ENCODE measurements at places on chromosomes 13 and 19.

DNA sequence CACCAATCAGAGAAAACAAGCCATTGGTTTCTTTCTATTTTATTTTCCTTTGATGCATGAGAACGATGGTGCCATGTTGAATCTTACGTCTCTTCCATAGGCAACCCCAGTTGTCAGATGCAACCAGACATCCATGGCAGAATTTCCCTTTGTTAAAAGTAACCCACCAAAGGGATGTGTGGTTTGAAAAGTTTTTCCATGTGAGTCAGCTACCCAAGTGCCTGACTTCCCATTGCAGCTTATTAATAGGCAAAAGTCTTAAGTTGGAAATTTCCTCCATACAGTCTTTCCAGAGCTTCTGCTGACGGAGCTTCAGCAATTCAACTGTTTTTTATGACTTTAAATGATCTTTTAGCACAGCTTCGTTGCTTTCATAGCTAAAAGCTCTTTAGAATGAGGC is 73.8 kb upstream of the FAM216B start:
- no peak for DNase-seq

GRCh38 chr19:35030257-35031071 is at the start of gene SCN1B:
Gene SCN1B (plus strand): TSS chr19:35030470. CDS start chr19:35030821, 351 bp downstream.
- DNase-seq: no peak

DNA sequence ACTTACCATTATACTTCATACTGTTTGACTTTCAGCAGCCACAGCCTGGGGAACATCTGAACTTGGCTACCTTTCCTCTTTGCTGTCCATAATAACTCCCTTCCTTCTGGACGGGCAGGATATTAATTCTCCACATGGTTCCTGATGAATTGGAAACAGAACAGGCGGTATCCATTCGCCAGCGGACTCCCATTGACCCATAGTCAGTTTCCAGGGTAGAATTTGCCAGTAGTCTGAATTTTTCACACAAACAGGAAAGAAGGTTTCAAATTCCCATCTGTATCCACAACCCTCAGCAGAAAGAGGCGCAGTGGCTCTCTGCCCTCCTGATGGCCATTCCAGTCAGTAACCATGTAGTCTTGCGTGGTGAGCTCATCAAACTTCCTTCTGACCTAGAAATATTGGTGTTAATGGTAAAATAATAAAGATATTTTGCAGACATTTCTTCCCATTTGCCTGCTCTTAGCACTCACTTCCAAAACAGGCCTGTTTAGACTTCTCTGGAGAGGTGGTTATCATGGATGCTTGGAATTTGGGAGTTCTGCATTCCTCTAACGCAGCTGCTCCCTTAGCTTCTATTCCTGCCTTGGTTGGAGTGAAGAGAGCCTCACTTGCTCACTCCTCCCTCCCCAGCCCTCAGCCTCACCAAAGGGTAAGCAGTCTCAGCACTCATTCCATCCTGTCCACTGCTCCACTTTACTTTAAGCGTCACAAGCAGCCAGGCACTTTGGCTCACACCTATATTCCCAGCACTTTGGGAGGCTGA is 75.0 kb upstream of the OXGR1 start:
- no peak for DNase-seq

DNA sequence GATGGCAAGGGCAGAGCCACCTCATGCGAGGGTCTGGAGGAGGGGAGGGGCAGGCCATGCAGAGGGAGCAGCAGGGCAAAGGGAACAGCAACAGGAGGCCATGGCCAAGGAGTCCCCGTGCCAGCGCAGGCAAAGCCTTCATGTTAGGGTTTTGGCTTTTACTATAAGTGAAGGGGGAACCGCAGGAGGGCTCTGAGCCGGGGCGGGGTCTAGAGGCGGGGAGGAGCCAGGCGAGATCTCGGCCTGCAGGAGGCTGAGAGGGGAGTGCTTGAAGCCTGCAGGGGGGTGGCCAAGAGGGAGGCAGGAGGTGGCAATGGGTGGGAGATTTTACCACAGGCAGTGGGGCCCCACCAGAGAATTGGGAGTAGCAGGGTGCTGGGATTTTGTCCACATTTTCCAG is 6.3 kb downstream of the ARHGAP33 start:
- DNase-seq: no peak

DNA sequence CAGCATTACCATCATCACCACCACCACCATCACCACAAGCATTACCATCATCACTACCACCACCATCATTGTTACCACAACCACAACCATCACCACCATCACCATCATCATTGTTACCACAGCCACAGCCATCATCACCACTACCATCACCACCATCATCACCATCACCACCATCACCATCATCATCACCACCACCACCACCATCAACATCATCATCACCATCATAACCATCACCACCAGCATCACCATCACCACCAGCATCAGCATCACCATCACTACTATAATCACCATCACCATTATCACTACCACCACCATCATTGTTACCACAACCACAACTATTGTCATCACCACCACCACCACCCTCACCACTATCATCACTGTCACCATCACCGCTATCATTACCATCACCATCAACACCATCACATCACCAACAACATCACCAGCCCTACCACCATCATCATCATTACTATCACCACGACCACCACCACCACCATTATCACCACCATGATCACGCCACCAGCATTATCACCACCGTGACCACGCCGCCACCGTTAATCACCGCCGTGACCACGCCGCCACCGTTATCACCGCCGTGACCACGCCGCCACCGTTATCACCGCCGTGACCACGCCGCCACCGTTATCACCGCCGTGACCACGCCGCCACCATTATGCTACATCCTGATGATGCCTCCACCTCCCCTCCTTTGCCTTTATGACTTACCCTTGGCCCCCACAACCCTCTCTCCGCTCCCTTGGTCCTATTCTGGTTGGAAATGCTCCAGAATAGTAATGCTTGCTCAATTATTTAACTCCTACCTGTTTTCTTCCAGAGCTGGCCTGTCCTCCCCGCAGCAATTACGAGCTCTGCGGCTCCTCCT is 10.0 kb upstream of the FXYD3 start:
- no peak for DNase-seq

GRCh38 chr19:42286349-42287016 is 15.4 kb upstream of the PRR19 start:
- no peak for DNase-seq

GRCh38 chr19:51203916-51204315 is 21.0 kb upstream of the CD33 start:
- DNase-seq: no peak

GRCh38 chr19:5089283-5089682 is 120.4 kb downstream of the KDM4B start:
- DNase-seq: no peak

GRCh38 chr13:34020388-34020787 is 202.4 kb downstream of the RFC3 start:
- no peak for DNase-seq

DNA sequence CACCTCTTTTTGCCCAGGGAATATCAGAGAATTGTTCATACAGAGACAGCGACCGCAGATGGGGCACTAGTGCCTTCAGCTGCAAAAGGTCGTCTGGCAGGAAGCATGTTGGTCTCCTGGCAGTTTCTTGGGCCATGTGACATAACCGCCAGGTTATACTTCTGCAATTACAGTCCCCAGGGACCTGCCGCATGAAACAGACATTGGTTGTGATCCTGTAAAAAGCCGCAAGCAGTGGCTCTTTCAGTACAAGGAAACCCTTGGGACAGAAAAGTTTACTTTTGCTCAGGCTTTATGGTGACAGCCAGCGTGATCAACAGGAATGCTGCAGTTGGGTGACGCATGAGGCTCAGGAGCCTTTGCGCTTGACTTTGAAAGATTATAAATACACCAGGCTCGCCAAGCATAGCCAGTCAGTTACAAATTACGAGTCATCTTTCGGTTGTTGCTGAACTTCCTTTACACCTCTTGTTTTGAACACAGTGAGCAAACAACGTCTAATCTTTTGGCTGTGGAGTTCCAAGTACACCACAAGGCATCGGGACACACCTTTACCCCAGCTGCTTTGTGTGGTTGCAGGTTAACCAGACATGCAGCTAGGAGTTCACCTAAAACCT is 50.5 kb upstream of the UBE2L5 start:
- no peak for DNase-seq

DNA sequence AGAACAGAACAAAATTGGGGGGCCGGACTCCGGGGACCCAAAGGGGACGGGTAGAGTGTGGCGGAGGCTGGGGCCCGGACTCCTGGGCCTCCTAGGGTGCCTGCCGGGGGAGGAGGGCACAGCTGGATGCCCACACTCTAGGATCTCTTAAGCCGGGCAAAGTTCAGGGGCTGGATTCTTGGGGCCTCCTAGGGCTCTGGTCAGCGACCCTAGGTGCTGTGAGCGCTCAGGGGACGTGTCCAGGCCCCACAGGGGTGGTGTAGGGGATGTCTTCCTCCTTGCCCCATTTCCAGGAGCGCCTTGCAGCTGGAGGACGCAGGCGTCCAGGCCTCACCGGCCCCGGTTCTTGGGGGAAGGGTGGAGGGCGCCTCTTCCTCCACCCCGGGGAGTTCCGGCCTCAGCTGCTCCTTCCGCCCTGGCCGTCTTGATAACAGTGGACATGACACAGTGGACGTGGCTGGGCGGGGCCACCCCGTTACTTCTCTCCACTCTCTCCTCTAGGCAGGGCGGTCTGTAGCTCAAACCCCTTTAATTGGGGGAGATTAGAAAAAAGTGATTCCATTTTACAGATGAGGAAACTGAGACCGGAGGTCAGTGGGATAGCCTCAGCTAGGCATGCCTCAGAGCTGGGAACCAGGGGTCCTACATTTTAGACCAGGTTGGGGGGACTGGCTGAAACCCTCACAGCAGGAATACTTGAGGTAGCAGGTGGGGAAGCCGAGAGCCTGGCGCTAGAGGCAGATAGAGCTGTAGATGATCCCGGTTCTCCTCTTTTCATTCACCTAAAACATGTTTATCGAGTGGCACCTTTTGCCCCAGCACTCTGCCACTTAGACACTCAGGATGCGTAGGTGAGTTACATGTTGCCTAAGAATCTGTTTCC is 705 bp downstream of the STXBP2 start:
- DNase-seq: no peak

DNA sequence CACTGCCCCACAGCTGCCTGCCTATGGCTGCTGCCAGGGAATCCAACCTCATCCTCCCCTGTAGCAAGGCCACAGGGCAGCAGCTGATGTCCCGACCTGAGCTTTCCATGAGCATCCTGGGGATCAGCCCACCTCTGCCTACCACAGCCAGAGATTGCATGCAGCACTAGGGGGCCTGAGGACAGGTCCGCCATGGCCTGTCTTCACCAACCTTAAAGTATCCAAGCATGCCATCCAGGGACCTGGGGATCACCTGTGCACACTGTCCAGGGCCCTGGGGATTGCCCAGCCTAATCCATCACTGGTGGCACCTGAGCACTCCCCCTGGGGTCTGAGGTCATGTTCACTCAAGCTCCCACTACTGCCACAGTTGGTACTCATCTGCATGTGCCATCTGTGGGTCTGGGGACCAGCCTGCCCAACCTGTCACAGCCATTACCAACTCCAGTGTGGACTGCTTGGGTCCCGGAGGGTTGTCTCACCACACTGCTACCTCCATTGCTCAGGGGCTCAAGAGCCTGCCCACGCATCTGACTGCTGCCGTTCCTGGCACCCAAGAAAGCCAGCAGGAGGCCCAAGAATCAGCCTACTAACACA is 53.0 kb downstream of the KCTD15 start:
- no peak for DNase-seq

DNA sequence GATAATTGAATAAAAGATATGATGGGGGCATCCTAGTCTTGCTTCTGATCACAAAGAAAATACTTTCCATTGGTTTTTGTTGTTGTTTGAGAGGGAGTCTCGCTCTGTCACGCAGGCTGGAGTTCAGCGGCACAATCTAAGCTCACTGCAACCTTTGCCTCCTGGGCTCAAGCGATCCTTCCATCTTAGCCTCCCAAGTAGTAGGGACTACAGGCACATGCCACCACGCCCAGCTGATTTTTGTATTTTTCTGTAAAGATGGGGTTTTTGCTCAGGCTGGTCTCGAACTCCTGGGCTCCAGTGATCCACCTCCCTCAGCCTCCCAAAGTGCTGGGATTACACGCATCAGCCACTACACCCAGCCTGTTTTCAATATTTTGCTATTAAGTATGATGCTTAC is 17.1 kb upstream of the PSMC4 start:
- no peak for DNase-seq

DNA sequence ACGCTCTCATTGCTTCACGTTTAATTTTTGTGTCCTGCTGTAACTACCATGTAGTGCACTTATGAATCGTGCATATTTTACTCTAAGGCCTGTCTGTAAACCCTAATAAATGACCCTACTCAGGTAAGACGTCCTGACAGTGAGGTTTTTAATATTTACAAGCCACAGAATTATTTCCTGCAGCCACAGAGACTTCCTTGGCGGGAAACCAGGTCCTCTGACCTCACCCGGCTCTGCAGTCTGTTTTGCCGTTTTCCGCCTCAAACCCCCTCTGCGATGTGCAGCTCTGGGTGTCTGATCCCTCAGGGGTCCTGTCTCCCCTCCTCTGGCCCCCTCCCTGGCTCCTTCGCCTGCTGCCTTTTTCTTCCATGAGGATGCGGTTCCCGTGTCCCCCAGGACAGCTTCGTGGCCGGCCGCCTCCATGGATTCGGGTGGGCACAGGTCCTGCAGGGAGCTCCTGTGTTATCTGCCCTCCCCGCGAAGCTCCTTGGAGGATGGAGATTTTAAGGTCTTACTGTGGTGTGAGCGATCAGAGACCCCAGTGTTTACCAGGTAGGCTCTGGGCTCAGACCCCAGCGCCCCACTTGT is 66.3 kb downstream of the MCF2L start:
- no peak for DNase-seq

DNA sequence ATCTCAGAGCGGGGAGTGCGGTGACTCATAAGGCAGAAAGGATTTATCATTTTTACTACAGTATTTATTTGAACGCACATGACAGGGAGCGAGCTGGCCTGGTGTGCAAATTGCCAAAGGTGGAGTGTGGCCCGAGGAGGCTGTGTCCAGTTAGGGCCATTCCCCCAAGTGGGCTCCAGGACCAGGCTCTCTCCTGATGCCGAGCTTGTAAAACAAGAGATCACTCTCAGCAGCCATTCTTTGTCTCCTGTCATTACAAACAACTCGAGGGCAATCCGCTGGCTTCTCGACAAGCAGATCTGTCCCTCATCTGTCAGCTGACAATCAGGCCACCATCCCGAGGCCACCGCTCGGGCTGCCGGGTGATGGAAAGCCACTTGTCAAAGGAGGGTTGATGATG is 418.9 kb downstream of the ZNF536 start:
- DNase-seq: no peak

DNA sequence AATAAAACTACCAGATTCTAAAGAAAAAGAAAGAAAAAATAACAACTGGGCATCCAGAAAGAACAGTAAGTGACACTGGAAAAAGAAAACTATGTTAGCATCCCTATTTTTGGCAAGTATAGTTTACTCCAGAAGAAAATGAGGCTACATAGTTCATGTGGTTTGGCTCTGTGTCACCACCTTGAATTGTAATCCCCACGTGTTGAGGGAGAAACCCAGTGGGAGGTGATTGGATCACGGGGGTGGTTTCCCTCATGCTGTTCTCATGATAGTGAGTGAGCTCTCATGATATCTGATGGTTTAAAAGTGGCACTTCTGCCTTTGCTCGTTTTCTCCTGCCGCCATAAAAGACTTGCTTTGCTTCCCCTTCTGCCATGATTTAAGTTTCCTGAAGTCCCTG is 76.9 kb downstream of the ITGBL1 start:
- DNase-seq: no peak
